T47D (cell line): ENCODE measurements at places on chromosomes 3 and 15.

DNA sequence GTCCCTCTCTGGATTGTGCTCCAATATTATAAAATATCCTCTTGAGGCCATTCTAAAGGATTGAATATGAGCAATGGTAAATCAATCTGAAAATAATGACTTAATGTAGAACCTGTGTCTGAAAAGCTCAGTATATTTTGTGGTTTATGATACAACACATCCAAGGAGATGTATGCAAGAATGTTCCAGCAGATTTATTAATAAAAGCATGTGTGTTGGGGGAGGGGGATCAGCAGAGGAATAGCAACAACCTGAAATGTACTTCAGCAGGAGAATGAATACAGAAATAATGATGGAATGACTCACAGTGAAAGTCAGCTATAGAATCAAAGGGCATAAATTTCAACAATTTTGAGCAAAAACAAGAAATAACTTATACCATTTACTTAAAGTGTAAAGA, 56.7 kb upstream of the NUDT16 start:
- DNase-seq: no peak

- DNase-seq: no peak
Measured at GRCh38 chr3:172249039-172249438, 199.2 kb downstream of the GHSR start.

DNA sequence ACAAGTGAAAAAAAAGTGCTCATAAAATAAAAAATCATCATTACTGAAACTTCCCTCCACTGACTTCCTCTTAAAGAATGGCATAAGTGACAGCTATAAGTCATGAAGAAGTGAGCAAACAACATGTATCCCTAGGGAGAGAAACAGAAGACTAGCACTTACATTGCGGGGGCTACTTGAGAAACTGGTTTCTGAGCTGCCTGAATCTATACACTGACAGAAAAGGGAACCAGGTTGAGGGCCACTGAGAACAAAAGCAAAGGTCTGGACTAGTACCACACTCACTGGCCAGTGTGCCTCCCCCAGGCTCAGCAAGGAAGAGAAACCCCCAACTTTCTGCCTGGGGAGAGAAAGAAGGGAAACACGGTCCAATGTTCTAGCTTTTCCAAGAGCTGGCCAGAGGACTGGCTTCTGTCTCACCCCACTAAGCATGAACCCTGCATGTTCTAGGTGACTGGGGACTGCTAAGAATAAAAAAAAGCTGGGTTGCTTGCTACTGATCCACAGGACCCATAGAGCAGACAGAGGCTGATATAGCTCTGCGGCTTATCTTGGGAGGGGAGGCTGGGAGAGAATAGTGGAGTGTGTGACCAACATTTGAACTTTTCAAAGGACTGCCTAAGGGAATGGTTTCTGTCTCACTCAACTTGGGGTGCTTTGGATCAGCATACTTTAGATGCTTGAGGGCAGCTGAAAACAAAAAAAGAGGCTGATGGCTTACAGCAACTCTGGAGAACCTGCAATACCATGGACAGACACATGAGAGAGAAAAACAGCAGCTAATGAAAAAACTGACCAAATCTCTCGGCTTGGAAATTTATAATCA, 8.1 kb downstream of the RAD18 start:
- DNase-seq: no peak

DNA sequence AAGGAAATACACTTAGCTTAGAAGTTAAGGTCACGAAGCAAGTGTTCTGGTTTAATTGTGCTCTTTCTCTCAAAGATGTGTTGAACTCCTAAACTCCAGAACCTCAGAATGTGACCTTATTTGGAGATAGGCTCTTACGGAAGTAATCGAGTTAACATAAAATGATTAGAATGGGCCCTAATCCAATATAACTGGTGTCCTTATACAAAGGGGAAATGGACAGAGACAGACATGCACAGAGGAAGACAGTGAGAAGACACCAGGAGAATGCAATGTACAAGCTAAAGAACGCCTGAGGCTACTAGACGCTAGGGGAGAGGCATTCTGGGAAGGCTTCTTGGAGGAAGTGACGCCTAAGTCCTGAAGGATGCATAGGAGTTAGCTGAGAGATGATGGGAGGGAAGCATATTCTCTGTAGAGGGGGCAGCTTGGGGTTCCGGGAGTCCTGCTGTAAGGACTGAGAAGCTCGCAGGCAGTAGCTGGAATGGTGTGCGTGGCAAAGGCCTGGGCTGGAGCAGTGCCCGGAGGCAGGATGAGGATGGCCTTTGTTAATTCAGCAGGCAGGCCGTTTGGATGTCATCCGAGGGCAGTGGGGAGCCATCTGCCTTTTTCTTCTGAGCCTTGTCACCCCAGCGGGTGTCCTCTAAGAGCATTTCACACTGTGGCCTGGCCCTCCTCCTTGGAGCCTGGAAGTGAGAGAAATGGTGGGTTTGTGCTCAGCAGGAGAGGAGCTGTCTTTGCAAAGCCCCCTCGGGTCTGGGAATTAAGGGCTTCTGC, 513.4 kb downstream of the SHQ1 start:
- no peak for DNase-seq

DNA sequence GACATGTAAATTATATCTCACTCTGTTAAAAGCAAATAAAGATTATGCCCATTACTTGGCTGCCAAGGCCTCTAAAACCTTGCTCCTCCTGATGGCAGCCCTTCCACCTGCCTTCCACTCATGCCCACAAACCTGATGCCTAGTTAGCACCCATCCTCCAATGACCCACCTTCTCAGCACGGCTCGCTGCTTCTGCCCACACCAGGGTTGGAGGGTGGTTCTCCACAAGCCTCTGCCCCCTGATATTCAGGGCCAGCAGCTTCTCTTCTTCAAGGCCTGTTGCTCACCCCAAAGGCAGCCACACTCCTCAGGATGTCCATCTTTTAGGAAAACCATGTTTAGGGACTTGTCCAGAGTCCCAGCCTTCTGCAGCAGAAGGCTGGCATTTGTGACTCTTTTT, 263.4 kb upstream of the TLE3 start:
- no peak for DNase-seq
